ENCODE measurements at places on chromosomes 5 and 9. TPM values are rescaled to one million over a fixed set of nuclear protein-coding genes. Genes with fewer than 3 reads are reported as not detected.

- no peak for DNase-seq
These were observed 261.8 kb downstream of the CTNND2 start for GRCh38 chr5:11642438-11642837.

DNA sequence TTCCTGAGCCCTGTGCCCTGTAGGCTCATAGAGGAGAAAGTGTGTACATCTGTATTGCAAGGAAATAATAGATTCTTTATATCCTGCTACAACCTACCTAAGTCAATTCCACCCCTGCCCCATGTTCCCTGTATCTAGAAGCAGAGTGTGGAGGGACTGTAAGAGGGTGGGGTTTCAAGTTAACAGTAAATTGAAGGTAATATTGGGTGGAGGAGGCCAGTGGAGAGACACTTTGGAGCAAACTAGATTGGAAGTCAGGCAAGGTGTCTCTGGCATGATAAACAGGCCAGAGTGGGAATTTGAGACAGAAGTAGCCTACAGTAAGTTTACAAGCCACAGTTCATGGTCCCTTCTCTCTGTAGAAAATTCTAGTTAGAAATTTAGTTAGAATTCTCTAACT is 2.3 kb upstream of the HEMGN start:
- DNase-seq = no peak

- DNase-seq = no peak
These were observed 138.1 kb downstream of the NXNL2 start for GRCh38 chr9:88672874-88673689.

GRCh38 chr5:63439537-63439936 is 522.7 kb downstream of the HTR1A start:
- no peak for DNase-seq

GRCh38 chr5:17184588-17184987 is 32.8 kb upstream of the BASP1 start:
- no peak for DNase-seq

GRCh38 chr5:151222790-151223446 is 974 bp downstream of the CCDC69 start:
- DNase-seq = peak; percentile 88

DNA sequence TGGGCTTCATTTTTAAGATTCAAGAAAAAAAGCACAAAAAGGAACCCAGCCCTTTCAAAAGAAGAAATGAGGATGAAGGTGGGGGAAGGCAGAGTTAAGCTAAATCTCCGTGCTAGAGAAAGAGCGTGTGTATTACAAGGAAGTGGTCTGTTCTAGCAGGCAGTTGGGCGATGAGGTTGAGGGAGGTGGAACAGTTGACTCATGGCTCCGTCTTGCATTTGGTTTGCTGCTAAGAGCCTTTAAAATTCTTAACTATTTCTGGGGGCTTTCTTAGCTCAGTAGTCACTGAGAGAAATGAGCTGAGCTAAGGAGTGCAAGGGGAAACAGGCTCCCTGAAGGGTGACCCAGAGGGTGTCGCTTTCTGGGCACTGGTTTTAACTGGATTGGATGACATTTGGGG is 117.4 kb downstream of the GCNT1 start:
- peak; percentile 89 for DNase-seq

GRCh38 chr5:147674411-147674810 is 108.1 kb downstream of the JAKMIP2 start:
- no peak for DNase-seq

DNA sequence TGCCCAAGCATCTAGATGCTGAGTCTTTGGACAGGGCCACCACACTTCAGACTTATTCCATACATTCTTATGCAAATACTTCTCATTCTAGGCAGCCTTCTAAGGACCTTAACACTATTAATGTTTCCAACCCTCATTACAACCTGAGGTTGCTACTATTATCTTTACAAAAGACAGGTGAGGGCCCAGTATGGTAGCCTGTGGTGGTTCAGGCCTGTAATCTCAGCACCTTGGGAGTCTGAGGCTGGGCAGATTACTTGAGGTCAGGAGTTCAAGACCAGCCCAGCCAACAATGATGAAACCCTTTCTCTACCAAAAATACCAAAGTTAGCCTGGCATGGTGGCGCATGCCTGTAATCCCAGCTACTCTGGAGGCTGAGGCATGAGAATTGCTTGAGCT is 16.2 kb downstream of the ZFP62 start:
- no peak for DNase-seq

The LRRC14B gene
- total RNA-seq = not detected

The CLIC3 gene
- total RNA-seq = not detected

The SPINK4 gene
- not detected for total RNA-seq

The MOB3B gene
- 0.82 TPM for total RNA-seq

The FBP2 gene
- not detected for total RNA-seq

The SLC34A1 gene
- total RNA-seq = not detected

The PCDHB8 gene
- not detected for total RNA-seq

All from activated CD4-positive, alpha-beta T cell treated with anti-CD3 and anti-CD28 coated beads, Interleukin-2, amount 10 ng/mL, durations not matched to agents 24 days and 14 days (primary cell).